NCI-H526 treated with DMSO at 0.1 percent for 48 hours (cell line): ENCODE measurements at places on chromosomes 4 and X.

GRCh38 chr4:25101836-25102235 is 58.4 kb downstream of the SEPSECS start:
- DNase-seq, result no peak

DNA sequence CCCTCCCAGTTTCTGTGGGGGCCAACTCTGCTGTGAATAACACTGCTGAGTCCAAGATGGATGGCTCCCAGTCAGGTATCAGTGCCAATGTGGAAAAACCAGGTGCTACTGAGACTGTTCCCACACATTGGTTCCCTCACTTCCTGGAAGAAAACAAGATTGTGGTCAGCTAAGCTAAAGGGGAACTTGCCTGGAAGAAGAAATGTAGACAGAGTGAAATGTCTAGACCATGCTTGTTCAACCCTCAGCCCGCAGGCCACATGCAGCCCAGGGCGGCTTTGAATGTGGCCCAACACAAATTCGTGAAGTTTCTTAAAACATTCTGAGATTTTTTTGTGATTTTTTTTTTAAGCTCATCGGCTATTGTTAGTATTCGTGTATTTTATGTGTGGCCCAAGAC is 28.6 kb upstream of the UTP14A start:
- no peak for DNase-seq

- no peak for DNase-seq
Measured at GRCh38 chrX:14029039-14029424, 660 bp downstream of the GEMIN8 start.

- DNase-seq, result no peak
Measured at GRCh38 chrX:3950373-3950772, 236.9 kb upstream of the PRKX start.

DNA sequence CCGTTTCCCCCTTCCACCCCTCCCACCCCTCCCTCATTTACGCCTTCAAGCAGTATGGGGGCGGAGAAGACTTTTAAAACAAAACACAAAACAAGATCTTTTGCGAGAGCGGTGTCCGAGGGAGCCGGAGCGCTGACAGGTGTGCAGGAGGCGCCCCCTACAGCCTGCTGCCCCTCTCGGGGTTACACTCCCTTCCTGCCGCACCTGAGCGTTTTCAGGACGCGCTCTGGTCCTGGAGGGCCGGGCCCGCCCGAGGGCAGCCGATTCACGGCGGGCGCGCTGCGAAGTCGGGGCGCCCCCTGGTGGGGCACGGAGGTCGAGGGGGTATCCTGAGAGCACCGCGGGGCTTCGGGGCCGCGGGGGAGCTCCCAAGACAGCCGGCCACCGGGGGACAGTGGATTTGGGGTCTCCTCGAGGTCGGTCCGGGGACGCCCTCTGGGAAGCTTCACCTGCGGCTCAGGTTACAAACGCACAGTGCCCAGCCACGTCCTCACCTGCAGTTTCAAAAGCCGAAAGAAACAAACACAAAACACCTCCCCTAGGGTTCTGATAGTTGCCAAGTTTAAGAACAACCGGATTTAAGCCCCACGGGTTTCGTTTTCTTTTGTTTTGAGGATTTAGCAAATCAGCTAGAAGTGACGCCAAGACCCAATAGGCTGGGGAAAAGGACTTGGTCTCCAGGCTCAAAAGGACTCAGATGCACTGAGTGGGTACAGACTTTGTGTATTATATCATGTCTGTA is 8.0 kb upstream of the NEUROG2 start:
- DNase-seq, result peak; percentile 64
